ENCODE measurements at places on chromosomes 6 and 20. TPM values are rescaled to one million over a fixed set of nuclear protein-coding genes. Genes with fewer than 3 reads are reported as not detected.

DNA sequence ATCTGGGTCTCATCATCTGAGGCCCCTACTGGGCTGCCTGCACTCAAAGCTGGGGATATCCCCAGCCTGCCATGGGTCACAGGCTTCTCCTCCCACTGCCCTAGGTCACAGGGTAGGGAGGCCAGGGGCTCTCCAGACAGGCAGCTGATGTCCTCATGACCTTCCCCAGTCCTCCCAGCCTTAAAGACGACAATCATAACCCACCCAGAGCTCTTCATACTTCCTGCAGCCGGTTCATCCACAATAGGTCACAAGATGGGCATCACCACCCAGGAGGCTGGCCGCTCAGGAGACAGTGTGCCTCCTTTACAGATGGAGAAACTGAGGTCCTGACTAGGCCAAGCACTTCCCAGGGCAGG lies 15.2 kb downstream of the TFEB start:
- no peak for DNase-seq

- DNase-seq = no peak
Measured at GRCh38 chr20:39706184-39706663, 744.1 kb downstream of the DHX35 start.

GRCh38 chr6:38113825-38114576 lies 294.5 kb downstream of the ZFAND3 start:
- DNase-seq = no peak

GRCh38 chr20:15843777-15844176 lies 729.5 kb downstream of the KIF16B start:
- DNase-seq = no peak

- no peak for DNase-seq
Measured at GRCh38 chr6:137821491-137821890, 45.6 kb upstream of the TNFAIP3 start.

GRCh38 chr20:13783528-13783927 lies 1.2 kb downstream of the ESF1 start:
- DNase-seq = no peak

DNA sequence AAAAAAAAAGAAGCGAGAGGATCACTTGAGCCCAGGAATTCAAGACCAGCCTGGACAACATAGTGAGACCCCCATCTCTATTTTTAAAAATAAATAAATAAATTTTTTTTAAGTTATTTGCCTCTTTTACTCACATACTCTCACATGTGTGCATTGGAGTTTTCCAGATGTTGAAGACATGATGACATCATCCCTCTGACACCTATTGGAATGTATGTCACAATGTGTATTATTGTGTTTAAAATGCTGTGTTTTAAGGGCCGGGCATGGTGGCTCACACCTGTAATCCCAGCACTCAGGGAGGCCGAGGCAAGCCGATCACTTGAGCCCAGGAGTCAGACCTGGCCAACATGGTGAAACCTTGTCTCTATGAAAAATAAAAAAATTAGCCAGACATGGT lies 17.8 kb upstream of the BTN1A1 start:
- DNase-seq = no peak

LRRC73 gene
- total RNA-seq = under 0.01 TPM

TSHZ2 gene
- 4.0 TPM for total RNA-seq

NKX2-4 gene
- not detected for total RNA-seq

PTGIS gene
- 0.44 TPM for total RNA-seq

FOXQ1 gene
- not detected for total RNA-seq

SMIM28 gene
- total RNA-seq = not detected

FABP7 gene
- not detected for total RNA-seq

KCNK16 gene
- total RNA-seq = not detected

All from lung microvascular endothelial cell (primary cell).